ENCODE measurements at places on chromosomes 4 and X.

GRCh38 chr4:171022824-171023230, 790.4 kb upstream of the GALNTL6 start:
- DNase-seq = no peak

DNA sequence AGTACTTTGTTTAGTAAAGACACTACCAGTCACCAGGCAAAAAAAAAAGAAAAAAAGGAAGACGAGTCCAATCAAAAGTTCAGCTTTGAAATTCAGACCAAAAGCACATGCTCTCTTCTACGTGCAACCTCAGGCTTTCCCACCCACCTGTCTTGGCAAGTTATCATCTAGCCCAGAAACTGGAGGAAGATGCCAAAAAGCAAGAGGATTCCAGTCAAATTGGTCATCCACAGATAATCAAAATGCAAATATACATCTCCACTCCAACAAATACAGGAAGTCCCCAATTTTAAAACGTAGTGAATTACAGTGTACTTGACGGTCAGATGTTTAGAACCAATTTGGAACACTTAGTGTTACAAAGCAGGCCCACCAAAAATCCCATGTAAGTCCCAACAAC, 96.5 kb downstream of the PALLD start:
- no peak for DNase-seq

DNA sequence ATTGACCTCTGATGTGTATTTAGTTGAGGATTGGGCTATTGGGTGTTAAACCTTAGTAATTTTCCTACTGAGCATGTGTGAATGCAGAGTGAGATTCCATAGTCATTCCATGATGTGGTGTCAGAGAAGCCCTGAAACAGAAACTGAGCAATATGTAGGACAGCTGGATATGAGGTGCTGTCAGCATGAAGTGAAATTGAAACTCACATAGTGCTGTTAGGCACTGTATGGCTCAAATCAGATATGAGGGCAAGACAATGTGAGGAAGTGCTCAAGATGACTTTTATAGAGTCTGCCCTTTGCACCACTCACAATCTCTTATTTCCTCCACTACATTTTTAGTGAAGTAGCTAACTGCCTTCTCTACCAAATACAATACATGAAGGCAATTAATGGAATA, 188.3 kb downstream of the SH3BGRL start:
- DNase-seq = no peak

DNA sequence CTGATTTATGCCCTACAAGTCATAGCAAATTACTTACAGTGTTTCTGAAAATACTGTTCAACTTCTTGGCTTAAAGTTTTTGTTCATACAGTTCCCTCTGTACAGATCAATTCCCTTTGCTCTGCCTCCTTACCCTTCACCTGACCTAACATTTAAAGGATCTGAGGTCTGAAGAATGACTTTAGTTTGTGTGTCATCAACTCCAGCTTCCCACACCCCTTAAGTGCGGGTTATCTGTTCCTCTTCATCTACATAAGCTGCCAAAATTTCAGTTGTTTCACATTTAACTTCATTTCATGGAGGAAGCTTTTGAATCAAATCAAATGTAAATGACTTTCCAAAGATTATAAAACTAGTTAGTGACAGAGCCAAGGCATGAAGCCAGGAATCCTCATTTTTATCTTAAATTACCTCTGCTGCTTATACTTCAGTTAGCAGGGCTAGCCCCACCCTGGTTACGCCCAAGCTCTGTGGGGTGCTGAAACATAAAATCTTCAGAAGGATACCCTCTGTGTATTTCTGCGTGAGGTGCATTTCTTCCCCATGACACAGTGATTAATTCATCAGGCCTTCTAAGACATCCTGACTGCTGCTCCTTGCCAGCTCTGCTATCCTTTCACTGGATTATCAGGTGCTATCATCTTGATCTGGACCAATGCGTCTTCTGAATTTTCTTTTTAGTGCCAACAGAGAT, 16.5 kb downstream of the CXCL1 start:
- no peak for DNase-seq

GRCh38 chr4:15443371-15444160, 15.7 kb downstream of the C1QTNF7 start:
- no peak for DNase-seq

GRCh38 chr4:39541987-39542610, 14.9 kb upstream of the UGDH start:
- DNase-seq = no peak

DNA sequence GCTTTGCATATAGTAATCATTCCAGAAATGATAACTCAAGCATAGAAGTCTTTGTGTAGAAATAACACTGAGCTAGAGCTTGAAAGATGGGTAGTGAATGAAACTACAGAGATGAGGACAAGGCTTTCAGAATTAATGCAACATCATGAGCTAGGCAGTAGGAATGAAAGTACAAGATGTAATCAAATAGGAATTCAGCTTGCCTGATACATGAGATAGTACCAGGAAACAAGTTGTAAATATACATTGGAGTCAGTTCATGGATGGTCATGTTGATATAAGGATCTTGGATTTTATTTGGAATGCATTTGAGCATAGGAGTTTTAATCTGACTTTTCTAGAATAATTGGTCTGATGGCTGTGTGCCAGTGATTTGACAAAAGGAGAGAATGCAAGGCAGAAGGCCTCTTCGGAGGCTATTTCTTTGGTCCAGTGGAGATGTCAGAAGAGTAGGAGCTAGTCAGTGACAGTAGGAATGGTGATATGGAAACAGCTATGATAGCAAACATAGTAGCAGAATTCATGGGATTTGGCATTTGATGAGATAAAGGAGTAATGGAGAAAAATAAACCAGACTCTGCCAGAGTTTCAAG, 206.4 kb upstream of the PACRGL start:
- DNase-seq = no peak

- no peak for DNase-seq
Observed at GRCh38 chrX:33892670-33893069, 239.4 kb downstream of the FAM47A start.

DNA sequence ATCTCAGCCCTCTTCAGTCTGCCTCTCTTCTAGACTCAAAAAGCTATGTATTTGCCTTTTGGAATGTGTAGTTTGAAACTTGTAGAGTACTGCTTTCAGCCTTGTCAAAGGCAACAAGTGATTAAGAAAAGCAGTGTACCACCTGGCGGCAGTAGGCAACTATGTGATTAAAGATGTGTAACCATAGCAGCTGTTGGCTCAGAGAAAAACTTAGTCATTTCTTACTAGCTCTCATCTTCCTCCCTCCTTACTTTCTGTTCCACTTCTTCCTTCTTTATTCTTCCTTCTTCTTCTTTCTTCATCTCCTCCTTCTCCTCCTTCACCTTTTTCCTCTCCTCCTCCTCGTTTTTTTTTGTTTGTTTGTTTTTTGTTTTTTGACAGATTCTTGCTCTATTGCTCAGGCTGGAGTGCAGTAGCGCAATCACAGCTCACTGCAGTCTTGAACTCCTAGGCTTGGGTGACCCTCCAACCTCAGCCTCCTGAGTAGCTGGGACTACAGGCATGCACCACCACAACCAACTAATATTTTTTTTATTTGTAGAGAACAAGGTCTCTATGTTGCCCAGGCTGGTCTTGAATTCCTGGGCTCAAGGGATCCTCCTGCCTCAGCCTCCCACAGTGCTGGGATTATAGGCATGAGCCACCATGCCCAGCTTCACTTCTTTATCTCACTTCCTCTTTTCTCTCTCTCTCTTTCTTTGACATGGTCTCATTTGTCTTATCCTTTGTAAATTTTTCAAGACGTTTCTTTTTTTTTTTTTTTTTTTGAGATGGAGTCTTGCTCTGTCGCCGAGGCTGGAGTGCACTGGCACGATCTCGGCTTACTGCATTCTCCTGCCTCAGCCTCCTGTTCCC, 32.6 kb downstream of the ABHD18 start:
- no peak for DNase-seq

GRCh38 chr4:140135529-140136088, 18.4 kb downstream of the MAML3 start:
- peak; percentile 50 for DNase-seq

DNA sequence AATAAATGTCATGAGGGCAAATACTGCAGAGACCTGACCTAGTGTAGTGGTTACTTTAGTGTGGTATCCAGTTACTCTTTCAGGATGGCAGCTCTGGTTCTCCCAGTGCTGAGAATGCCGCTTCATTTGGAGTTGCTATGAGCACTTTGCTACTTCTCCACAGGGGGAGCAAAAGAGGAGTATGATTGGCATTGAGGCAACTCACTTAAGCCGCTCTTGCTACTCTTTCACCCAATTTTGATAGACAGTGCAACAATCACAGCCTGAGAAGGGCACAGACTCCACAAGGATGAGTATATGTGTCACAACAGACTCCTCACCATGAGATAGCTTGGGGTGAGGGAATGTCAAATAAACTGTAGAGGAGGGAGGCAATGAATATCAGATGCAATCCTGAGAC, 81.2 kb downstream of the NPY1R start:
- DNase-seq = no peak
